ENCODE measurements at places on chromosomes 7 and 10.

GRCh38 chr10:130485236-130485957, 349.2 kb downstream of the GLRX3 start:
- no peak for DNase-seq

- no peak for DNase-seq
Observed at GRCh38 chr10:103582331-103583123, 89.0 kb downstream of the NEURL1 start.

- no peak for DNase-seq
Observed at GRCh38 chr7:38658921-38659320, 27.7 kb upstream of the AMPH start.

GRCh38 chr10:112395809-112396530, 22.1 kb downstream of the ACSL5 start:
- no peak for DNase-seq

DNA sequence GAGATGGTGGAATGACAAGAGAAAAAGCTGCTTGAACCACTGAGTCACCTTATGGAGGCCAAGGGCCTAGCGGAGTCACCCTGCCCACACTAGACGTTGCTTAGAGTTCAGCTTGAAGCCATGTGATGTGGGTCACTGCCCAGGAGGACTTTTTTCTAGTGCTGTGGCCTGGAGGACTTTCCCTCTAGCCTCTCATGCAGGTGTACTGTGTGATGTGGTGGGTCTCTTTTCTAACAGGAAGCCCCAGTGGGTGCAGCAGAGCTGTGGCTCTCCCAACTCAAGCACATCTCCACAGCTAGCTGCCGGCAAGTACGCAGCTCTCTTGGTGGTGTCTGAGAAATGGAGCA, 13.6 kb downstream of the POR start:
- no peak for DNase-seq

DNA sequence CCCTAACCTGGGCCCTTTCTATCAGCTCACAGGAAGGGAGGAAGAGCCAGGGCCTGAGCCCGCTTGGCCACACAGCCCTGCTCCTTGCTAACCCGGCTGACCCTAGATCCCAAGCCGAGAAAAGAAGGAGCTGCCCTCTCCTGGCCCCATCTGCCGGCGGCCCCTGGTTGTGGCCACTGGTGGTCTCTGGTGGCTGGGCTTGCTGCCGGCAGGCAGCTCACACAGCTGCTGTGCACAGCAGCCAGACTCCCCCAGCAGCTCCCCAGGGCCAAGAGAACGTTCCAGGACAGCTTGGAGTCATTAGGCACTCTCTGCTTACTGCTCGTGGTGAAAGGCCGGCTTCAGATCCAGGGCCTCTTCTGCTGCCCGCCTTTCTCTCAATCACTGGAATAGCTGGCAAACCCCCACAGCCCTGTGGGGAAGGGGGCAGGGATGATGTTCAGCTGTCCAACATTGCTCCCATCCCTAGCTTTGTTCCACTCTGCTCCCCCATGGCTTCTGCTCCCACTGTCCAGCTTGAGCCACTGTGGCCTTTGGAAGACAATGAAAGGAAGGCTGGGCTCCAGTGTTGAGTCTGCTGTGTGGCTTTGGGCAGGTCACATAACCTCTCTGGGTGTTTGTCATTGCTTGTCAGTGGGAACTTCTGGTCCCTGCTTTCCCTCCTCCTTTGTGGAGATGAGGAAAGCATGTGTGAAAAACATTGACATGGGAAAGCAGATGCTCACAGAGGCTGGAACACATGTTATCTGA, 35.4 kb upstream of the COL13A1 start:
- no peak for DNase-seq

DNA sequence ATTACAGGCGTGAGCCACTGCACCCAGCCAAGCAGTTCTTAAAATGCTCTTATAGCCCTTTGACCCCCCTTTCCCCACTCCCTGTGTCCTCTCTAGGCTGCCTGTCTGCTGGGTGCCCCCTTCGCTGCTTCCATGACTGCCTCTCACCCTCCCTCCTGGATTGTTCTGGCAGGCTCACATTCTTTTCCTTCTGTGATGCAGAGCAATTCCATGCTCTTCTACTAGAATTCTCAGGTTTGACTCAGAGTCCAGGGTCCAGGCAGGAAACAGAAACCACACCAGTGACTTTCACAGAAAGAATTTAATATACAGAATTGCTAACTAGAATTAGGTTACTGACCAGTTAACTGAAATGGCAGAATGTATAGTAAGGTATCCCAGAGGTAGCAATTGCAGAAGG, 244.8 kb downstream of the BAMBI start:
- DNase-seq: no peak

GRCh38 chr7:117986645-117987269, 113.5 kb upstream of the CTTNBP2 start:
- no peak for DNase-seq

DNA sequence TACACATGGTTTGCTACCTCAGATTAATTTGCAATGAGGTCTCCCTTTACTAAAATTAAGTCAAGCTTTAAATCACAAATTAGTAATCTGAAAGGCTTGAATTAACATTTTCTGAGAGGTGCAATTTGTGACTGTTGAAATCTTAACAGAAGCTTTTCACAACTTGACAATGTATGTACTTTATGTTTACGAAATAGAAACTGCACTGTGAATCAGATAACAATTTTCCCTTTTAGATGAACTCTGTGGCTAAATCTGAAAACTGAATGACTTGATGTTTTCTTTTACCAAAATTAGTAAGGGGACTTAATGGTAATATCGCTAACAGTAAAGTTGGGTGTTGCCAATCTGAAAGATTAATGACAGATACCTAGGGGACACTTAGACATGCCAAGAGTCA, 197.6 kb downstream of the RAPGEF5 start:
- DNase-seq: no peak

DNA sequence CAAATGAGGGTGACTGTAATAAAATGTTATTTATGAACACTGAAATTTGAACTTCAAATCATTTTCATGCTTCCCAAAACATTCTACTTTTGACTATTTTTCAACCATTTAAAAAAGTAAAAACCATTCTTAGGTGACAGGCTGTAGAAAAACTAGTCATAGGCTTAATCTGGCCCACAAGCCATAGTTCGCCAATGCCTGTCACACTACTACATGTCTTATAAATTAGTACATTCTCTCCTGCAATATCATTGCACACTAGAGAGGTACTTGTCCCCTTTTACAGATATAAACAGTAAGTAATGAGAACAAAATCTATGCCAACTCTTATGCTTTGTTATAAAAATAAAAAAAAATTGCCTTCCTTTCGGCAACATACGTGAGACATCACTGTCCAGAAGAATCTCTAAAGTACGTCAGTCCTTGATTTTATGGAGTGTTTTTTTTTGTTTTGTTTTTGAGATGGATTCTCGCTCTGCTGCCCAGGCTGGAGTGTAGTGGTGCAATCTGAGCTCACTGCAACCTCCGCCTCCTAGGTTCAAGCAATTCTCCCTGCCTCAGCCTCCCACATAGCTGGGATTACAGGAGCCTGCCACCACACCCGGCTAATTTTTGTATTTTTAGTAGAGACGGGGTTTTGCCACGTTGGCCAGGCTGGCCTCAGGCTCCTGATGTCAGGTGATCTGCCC, 23.2 kb downstream of the UPF2 start:
- DNase-seq: no peak

- DNase-seq: no peak
Observed at GRCh38 chr7:53358269-53358668, 322.8 kb downstream of the POM121L12 start.

- no peak for DNase-seq
Observed at GRCh38 chr7:150823043-150823442, 22.5 kb downstream of the TMEM176A start.
